Right ventricle myocardium superior (tissue), 1 donor: ENCODE measurements at places on chromosomes 6 and 20. TPM values are rescaled to one million over a fixed set of nuclear protein-coding genes. Genes with fewer than 3 reads are reported as not detected.

DNA sequence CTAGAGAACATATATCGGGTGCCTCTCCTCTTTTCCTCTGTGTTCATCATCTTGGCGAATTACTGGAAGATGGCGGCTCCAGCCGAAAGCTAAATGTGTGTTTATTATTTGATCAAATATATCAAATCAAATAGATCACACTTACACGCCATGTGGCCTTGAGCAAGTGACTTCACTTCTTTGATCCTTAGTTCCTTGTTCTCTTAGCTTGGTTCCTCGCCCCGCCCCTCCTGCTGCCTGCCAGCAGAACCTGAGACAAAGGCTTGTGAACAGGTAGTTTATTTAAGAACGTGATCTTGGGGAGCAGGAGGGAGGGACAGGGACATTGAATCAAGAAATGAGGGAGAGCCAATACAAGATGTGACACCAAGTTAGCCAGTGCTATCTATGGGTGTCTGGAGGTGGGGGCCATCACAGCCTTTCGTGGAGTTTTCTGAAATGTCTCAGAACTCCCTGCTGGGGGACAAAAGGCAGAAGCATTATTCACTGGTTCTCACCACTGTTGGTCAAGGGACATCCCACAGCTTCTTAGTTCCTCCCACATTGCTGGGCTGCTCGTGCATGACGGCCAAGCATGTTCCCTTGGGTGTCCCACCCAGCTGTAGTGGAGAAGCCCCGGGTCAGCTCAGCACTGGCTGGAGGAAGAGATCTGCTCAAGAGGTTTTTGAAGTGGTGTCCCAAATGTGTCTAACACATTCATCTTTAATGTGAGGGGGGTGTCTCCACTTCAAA lies 44.9 kb upstream of the RNF24 start:
- DNase-seq, result peak; percentile 77

RAB23 gene
- total RNA-seq, result 10.8 TPM

CCND3 gene
- 42.3 TPM for total RNA-seq

TBXT gene
- total RNA-seq, result not detected

PSORS1C2 gene
- total RNA-seq, result not detected
